A549 treated with ZK216348 at 1 μM for 4 hours (cell line): ENCODE measurements at places on chromosomes 5 and 9. TPM values are rescaled to one million over a fixed set of nuclear protein-coding genes. Genes with fewer than 3 reads are reported as not detected.

GARIN3 gene
- total RNA-seq: not detected in 5 replicates

CAMK4 gene
- total RNA-seq: not detected in 5 replicates

CSF1R gene
- 0.06 to 0.33 TPM (median 0.15 TPM) in 4 of 5 replicates, not detected in the other for total RNA-seq

CCDC171 gene
- 0.31 to 0.59 TPM (median 0.36 TPM) in 5 replicates for total RNA-seq

SPATA6L gene
- total RNA-seq: 1.8 to 2.5 TPM (median 2.0 TPM) in 5 replicates

SMIM33 gene
- total RNA-seq: not detected in 5 replicates

NCBP1 gene
- total RNA-seq: 23.7 to 31.7 TPM (median 26.5 TPM) in 5 replicates

ARHGEF37 gene
- 1.2 to 1.5 TPM (median 1.4 TPM) in 5 replicates for total RNA-seq

TMEM252 gene
- not detected in 5 replicates for total RNA-seq

CTXN3 gene
- not detected in 5 replicates for total RNA-seq

CCNJL gene
- total RNA-seq: 10.5 to 14.3 TPM (median 13.6 TPM) in 5 replicates

SPATA31C1 gene
- total RNA-seq: not detected in 5 replicates

ZFP2 gene
- total RNA-seq: not detected in 5 replicates
